ENCODE measurements at places on chromosomes 7 and 10.

- DNase-seq = no peak
These were observed 43.7 kb downstream of the JAZF1 start for GRCh38 chr7:28136885-28137284.

- no peak for DNase-seq
These were observed 110.4 kb downstream of the TCF7L2 start for GRCh38 chr10:113060201-113061053.

- DNase-seq = no peak
These were observed 30.3 kb upstream of the NEBL start for GRCh38 chr10:20927456-20927855.

- no peak for DNase-seq
These were observed 44.6 kb upstream of the ANAPC16 start for GRCh38 chr10:72171175-72171630.

- no peak for DNase-seq
These were observed 259.0 kb downstream of the CXCL12 start for GRCh38 chr10:44125879-44126278.

- DNase-seq = no peak
These were observed 70.6 kb upstream of the PLXDC2 start for GRCh38 chr10:19745672-19746071.

Measured in activated CD8-positive, alpha-beta memory T cell treated with anti-CD3 and anti-CD28 coated beads, Interleukin-2, amount 50 U/mL, for 48 hours (primary cell).